ENCODE measurements at places on chromosomes 12 and 14.

- DNase-seq = no peak
Measured at GRCh38 chr12:105030820-105031807, 45.0 kb downstream of the NOPCHAP1 start.

DNA sequence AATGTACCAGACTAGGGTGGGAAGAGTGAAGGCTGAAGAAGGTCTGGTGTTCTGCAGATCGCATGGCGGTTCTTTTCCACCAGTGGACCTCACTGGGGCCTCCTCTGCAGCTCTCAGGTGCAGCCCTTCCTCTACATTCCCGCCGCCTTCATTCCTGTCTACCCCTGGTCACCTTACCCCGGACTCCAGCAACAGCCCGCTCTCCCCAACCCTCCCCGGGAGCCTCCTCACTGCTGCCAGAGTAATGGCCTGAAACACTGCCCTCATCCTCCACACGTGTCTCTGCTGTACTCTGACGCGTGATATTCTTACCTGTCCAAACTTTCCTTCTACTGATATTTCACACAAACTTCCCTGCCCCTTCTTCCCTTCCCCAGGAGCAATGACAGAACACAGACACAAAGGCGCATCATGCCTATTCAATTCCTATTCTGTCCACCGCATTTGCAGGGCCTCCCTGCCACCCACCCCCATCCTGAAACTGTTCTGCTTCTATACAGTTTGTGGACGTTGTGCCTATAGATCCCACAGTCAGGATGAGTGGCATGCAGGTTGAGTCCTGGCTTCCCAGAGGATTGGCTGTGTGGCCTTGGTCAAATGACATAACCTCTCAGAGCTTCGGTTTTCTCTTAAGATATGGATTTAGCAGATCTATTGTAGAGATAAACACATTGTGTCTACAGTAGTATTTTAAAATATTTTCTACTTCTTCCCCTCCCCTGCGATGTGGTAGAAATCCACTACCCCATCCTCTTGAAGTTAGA, 1.7 kb upstream of the NUAK1 start:
- no peak for DNase-seq

GRCh38 chr12:85949253-85949652, 75.2 kb downstream of the NTS start:
- no peak for DNase-seq

DNA sequence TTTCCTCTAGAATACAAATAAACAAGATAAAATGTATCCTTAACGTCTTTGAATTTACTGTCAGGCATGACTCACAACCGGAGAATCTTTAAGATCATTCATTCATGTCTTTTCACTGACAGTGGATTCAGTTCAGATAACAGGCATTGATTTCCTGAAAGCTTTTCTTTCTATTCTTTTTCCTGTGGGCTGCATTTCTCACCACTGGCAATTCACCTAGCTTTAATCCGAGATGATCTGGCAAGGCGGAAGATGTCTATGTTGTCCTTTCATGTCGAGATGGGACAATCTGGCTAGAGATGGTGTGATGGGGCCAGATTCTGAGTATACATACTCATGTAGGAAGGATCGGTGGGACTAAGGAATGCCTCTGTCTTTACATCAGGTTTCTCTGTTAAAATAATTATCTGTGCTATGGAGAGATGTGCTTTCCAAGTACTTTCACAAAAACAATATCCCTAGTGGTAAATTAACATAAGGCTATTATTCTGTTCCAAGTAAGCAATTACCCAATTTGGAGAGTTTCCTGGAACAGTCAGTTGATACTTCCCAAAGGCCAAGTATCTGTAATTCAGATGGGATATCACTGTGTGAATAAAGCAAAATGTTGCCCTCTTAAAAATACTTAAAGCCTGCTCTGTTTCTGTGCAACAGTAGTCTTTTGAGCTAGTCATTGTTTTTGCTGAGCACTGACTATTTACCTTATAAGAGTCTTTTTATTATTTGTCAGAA, 17.8 kb downstream of the ACSS3 start:
- DNase-seq = no peak

DNA sequence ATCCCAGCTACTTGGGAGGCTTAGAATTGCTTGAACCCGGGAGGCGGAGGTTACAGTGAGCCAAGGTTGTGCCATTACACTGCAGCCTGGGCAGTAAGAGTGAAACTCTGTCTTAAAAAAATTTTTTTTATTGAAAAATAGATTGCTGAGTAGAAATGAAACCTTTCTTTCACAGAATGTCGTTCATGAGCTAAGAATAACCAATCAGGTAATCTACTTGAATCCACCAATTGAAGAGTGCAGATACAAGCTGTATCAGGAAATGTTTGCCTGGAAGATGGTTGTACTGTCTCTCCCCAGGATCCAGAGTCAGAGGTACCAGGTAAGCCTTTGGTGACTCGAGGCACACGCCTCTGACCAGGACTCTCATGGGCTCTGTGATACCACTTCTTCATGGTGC, 27.0 kb downstream of the DYNC1H1 start:
- no peak for DNase-seq

GRCh38 chr12:26239122-26239851, 43.9 kb downstream of the SSPN start:
- no peak for DNase-seq

- DNase-seq = no peak
Measured at GRCh38 chr12:47388712-47389111, 309.0 kb upstream of the AMIGO2 start.

DNA sequence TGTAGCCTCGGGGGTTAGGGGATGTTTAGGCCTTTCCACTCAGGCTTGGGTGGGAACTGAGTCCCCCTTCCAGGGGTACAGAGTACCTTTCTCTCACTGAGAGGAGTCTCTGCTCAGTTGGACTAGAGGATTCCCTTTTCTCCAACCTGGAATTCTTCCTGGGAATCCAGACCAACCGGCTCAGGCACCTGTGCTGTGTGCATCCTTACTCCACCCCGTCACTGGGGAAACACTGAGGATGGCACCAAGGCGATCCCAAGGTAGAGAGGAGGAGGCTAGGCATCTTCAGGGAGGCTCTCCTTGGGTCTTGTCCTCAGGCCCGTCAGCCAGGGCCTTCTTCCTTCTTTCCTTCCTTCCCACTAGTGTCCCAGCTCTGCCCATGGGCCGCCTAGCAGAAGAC, 871 bp upstream of the TGM1 start:
- DNase-seq = no peak

DNA sequence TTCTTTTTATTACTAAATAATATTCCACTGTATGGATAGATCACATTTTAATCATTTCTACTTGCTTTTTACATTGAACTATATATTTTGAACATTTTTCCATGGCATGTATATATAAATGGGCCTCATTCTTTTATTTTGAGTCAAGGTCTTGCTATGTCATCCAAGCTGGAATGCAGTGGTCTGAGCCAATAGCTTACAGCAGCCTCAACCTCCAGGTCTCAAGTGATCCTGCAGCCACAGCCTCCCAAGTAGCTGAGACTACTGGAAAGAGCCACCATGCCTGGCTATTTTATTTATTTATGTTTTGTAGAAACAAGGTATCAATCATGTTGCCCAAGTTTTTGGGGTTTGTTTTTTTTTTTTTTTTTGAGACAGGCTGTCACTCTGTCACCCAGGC, 7.6 kb downstream of the FCF1 start:
- no peak for DNase-seq

- DNase-seq = no peak
Measured at GRCh38 chr12:115749071-115749841, 528.2 kb downstream of the MED13L start.

DNA sequence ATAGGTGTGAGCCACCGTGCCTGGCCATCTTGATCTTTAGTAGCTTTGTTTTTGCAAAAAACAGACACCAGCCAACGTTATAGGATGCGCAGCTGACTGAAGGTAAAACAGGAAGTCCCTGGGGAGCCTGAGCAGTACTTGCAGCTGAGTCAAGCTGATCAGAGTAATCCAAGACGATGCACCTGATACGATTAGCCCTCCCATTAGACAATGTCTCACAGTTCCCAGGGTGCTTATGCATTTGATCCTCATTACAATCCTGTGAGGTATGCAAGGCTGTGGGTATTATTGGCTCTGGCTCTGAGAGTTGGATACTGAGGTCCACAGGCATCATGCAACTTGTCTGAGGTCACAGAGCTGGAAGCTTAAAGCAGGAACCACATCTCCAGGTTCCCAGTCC, 8.1 kb downstream of the KRT18 start:
- DNase-seq = no peak

DNA sequence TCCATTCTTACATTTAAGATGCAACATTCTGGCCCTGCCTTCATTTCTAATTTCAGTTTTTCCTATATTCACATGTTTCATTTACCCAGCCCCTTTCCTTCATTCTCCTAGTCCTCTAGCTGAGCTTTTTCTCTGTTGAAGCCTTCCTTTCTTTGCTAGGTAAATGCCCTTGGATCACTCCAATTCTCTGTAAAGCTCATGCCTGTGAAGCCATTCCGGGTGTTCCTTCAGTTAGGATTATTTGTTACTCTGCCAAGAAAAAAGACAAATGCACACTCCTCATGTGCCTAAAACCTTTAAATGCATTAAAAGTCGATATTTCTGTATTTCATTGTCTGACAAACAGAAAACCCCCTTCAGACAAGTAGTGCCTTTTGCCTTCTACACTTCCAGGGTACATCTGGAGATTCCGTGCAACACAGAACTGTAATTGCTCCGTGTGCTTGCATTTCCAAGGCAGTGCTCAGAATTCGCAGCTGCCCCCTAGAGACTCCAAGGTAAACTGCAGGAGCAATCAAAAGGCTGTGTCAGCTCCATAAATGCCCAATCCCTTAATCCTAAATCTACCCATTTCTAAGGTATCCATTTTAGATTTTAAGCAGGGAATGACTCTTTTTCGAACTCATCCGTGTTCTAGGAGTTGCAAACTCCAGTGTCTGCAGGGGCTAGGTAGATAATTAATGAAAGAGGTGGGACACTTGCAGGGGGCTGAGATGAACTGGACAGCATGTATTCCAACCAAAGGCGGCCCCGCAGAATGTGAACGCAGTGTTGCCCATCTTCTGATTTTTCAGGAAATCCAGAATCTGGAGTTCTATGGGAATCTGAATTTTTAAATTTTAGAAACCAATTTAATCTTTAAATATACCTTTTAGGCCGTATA, 320.2 kb downstream of the GRIN2B start:
- peak; percentile 3 for DNase-seq

DNA sequence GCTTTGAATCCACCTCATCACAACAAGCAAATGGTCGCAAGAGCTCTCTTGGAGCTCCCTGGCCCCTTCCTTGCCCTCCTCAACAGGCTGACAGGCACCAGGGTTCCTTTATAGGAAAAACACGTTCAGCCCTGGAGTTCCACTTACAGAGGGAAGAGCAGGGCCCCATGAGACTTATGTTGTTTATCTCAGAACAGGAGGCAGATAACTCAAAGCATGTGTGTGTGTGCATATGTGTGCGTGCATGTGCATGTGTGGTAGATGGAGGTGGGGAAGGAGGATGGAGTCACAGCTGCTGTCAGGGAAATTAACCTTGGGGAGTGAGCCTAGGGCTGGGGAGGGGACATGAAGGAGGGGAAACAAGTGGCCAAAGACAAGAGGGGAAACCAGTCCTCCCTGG, 138.1 kb downstream of the DPF3 start:
- DNase-seq = no peak

- DNase-seq = no peak
Measured at GRCh38 chr14:23175823-23176222, 7.6 kb downstream of the SLC7A8 start.

- no peak for DNase-seq
Measured at GRCh38 chr14:92487513-92488133, 26.0 kb upstream of the RIN3 start.

DNA sequence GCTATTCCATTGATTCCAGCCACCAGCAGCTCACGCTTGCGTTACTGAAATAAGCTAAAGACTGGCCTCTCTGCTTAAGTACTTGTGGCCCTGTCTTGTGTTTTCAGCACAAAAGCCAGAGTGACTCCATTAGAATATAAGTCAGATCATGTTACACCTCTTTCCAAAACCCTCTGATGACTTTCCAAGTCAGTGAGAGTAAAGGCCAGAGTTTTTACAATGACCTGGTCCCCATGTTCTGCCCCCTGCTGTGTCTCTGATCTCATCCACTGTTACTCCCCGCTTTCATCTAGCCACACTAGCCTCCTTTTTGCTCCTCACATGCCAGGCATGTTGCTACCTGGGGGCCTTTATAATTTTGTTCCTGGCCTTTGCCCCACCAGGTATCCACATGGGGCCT, 6.9 kb upstream of the CKAP4 start:
- no peak for DNase-seq

DNA sequence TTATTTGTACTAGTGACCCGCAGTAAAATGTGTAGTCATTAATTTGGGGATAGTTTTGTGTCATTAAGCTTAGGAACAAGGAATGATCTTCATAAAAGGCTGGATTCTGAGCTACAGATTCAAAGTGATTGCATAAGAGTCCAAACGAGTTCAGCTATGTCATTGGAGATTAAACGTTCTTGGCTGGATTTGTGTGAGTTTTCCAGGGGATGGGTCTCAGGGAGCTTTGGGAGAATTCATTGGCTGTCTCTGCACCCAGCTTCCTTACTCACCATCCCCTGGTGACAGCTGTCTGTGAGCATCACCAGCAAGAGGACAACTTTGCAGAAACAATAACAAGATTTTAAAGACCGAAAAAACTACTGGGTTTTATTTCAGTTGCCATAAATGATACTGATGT, 130.4 kb downstream of the DAAM1 start:
- DNase-seq = no peak

DNA sequence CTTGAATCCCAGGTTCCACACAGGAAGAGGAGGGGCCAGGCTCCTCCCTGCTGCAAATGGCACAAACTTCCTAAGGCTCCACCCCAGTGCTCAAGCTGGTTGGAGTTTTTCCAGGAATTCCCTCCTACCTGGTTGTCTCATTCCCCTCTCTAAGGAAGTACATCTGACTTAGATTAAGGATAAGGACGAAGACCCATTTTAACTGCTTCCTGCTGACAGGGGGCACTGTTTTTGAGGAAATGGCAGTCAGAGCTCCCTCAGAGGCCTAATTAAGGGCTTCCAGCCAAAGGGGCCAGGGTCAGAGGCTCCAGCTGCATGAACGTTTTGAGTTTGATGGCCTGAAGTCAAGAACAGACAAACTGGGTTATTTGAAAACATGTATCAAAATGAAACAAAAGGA, 1084.7 kb downstream of the SLC6A15 start:
- DNase-seq = peak; percentile 36

- DNase-seq = no peak
Measured at GRCh38 chr14:60175255-60175902, 10.2 kb upstream of the DHRS7 start.

GRCh38 chr12:55780685-55781084, 36.8 kb downstream of the SARNP start:
- DNase-seq = no peak

DNA sequence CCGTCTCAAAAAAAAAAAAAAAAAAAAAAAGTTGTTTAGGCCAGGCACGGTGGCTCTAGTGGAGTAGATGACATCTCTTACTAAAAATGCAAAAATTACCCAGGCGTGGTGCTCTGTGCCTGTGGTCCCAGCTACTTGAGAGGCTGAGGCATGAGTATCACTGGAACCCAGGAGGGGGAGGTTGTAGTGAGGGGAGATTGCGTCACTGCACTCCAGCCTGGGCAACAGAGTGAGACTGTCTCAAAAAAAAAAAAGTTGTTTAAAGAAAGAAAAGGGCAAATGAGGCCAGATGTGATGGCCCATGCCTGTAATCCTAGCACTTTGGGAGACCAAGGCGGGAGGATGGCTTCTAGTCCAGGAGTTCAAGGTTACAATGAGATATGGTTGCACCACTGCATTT, 36.6 kb upstream of the SPPL3 start:
- no peak for DNase-seq

GRCh38 chr12:66602483-66603143, 76.3 kb downstream of the GRIP1 start:
- DNase-seq = no peak

GRCh38 chr14:100067971-100068959, 3.0 kb downstream of the EVL start:
- DNase-seq = no peak

- DNase-seq = no peak
Measured at GRCh38 chr14:94923786-94924185, 153.9 kb upstream of the GSC start.

All from NCI-H748 treated with DMSO at 0.1 percent for 48 hours (cell line).